ENCODE measurements at places on chromosomes 16 and 17. TPM values are rescaled to one million over a fixed set of nuclear protein-coding genes. Genes with fewer than 3 reads are reported as not detected.

DNA sequence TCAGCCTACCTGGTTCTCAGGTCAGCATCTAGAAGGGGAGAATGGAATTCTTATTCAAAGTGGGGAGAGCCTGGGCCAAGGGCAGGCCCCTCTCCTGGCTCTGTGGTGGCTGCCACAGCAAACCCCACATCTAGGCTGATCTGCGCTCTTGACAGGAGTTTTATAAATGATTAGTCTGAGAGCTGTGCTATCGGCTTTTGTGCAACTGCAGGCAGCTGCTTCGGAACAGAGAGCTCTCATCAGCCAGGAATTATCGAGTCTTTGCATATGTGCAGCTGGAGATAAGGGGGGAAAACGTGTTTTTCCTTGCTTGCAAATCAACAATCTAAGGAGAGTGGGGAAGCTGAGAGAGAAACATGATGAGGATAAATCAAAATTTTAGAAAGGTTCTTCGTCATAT, 91.7 kb downstream of the HS3ST3A1 start:
- no peak overlapping the region for H3K27ac ChIP-seq
- H3K27me3 ChIP-seq = no peaks in the 10 kb centered on the region
- H3K36me3 ChIP-seq = no peaks in the 10 kb centered on the region
- DNase-seq = no peak

- no peak overlapping the region for H3K4me3 ChIP-seq
- peaks cover 8% of the 10 kb centered on the region for H3K4me1 ChIP-seq
- no peak overlapping the region for H3K27ac ChIP-seq
- H3K36me3 ChIP-seq = no peaks in the 10 kb centered on the region
- DNase-seq = no peak
- no peaks in the 10 kb centered on the region for H3K27me3 ChIP-seq
Observed at GRCh38 chr17:64278614-64279013, 15.6 kb upstream of the TEX2 start.

- H3K36me3 ChIP-seq = no peaks in the 10 kb centered on the region
- no peak for DNase-seq
- H3K27me3 ChIP-seq = no peaks in the 10 kb centered on the region
- H3K27ac ChIP-seq = peak overlapping the region; percentile 64
Observed at GRCh38 chr17:77182205-77183172, 41.7 kb downstream of the SEC14L1 start.

- no peaks in the 10 kb centered on the region for H3K4me1 ChIP-seq
- no peak overlapping the region for H3K27ac ChIP-seq
- H3K27me3 ChIP-seq = no peaks in the 10 kb centered on the region
- H3K4me3 ChIP-seq = no peak overlapping the region
Observed at GRCh38 chr17:17545031-17545820, 46.3 kb downstream of the PEMT start.

GRCh38 chr16:81997738-81998137, 13.5 kb downstream of the SDR42E1 start:
- H3K27ac ChIP-seq = no peak overlapping the region
- H3K36me3 ChIP-seq = no peaks in the 10 kb centered on the region
- H3K27me3 ChIP-seq = no peaks in the 10 kb centered on the region
- DNase-seq = no peak
- H3K4me1 ChIP-seq = peaks cover 12% of the 10 kb centered on the region

Gene CMTM2
- 5.4 TPM for total RNA-seq

Gene TAT
- 0.18 TPM for total RNA-seq

Gene TMEM114
- not detected for total RNA-seq

Gene TMEM106A
- total RNA-seq = 14.4 TPM

All from left lung (tissue), 14 donors.